ENCODE measurements at places on chromosomes 2 and 18.
A peak's percentile ranks its signal among the peaks of the same experiment; 100 is the strongest.

GRCh38 chr2:172408143-172408766 is 19.1 kb upstream of the ITGA6 start:
- no peak for DNase-seq

GRCh38 chr2:123916531-123916930 is 108.6 kb upstream of the CNTNAP5 start:
- DNase-seq: peak; percentile 22

DNA sequence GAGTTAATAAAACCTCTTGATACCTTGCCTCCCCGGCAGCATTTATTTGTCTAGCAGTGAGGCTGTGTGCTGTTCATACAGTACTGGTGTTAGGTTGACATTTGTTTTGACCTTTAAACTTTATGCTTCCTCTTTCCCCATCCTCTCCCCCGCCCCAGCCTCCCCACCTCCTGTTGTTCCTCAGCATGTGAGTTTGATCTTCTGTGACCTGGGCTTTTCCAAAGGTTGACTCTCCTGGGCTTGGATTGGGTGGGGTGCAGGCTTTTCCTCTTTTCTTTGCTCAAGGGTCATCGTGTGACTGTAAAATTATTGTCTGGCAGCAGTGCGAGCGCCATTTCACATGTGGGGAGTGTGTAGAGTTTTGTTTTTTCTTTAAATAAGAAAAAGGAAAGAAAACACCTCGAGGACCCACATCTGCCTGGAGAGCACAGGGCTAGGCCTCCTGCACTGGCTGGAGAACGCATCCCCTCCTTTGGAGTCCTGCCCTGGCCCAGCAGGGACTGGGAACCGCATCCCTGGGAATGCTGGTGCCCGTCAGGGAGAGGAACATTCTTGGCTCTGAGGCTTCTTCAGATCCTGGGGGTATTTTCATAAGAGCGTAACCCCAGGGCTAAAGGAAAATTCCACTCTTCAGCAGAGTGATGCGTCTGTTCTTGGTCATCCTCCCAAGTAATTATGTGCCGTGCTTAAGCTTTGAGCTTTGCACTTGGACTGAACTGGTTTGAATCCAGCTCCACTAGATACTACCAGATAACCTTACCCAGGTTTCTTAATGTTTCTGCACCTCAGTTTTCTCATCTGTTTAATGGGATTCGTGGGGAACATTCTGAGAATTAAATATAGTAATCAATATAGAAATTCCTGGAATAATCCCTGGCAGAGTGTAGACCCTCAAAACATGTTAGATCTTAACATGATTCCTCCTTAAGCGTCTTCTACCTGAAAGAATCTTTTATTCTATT is 91.5 kb downstream of the SETBP1 start:
- DNase-seq: no peak

DNA sequence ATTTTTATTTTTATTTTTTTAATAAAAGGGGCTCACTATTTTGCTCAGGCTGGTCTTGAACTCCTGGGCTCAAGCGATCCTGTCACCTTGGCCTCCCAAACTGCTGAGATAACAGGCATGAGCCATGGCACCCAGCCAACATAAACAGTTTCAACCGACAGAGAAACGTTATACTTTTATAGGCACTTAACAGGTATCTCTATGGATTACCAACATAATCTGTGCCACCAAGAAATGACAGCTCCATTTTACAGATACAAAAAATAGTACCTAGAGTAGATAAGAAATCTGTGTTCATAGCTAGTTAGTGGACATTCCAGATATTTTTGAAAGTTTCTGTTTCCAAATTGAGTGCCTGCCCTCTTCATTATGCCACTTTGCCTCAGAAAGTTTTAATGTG is 1316.7 kb downstream of the LRP1B start:
- no peak for DNase-seq

- peak; percentile 52 for DNase-seq
Measured at GRCh38 chr2:234550511-234551107, 53.7 kb upstream of the ARL4C start.

DNA sequence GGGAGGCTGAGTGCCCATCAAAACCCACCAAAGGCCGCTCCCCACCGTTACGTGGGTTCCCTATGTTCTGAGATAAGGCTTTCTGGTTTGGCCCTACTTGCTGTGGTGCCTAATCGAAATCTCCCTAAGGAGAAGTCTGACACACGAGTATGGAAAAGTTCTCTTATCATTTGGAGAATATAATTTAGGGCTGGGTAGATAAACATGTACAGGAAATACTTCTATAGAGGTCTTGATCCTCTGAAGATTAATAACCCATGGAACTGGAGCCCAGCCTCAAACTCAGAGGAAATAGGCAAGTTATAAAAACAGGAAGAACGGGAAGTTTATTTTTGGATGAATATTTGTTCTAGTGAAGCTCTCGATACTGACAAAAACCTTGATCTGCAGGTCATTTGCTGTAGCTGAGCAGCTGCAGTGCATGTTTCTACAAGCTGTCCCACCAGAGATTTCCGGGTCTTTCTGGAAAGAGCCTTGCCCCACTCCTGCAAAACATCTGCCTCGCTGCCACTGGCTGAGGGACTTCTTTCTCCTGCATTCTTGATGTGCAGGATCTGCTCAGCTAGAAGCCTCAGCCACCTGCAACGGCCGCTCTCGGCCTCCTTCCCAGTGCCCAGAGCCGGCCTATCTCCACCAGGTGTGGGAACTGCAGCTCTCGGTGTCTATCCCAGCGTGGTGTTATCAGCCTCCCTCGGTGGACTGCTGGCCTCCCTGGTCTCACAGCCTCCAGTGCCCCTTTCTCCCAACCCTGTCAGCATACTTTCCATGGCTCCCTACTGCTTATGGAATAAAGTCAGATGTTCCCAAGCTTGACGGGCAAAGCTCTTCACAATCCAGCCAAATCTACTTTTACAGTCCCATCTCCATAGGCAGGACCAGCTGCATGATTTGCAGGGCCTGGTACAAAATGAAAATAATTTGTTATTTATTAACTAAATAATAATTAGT is 48.6 kb downstream of the SPRED2 start:
- DNase-seq: no peak

- no peak for DNase-seq
Measured at GRCh38 chr2:84865181-84865783, 15.6 kb downstream of the TRABD2A start.

DNA sequence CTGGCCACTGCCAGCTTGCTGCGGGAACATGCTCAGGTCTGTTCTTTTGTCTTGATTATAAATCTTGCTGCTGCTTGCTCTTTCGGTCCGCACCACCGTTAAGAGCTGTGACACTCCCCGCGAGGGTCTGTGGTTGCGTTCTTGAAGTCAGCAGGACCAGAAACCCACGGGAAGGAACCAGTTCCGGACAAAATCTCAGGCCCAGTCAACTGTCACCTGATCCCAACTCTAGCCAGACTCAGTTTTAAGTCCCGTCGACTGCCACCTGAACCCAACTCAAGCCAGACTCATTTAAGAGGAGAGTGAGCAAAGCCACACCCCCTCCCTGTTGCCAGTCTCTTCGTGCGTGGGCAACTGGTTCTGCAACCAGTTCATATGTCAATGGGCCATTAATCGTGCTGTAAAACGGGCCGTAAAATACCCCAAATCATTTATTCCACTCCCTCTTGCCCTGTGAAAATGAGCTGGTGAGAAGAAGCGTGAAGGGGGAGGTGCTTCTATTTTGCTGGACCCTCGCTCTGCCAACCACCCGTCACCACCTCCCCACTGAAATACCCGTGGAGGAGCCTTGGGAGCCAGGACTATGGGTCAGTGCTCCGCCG is 224.3 kb downstream of the NDUFA10 start:
- no peak for DNase-seq

- no peak for DNase-seq
Measured at GRCh38 chr2:143717536-143718168, 588.4 kb downstream of the ARHGAP15 start.

DNA sequence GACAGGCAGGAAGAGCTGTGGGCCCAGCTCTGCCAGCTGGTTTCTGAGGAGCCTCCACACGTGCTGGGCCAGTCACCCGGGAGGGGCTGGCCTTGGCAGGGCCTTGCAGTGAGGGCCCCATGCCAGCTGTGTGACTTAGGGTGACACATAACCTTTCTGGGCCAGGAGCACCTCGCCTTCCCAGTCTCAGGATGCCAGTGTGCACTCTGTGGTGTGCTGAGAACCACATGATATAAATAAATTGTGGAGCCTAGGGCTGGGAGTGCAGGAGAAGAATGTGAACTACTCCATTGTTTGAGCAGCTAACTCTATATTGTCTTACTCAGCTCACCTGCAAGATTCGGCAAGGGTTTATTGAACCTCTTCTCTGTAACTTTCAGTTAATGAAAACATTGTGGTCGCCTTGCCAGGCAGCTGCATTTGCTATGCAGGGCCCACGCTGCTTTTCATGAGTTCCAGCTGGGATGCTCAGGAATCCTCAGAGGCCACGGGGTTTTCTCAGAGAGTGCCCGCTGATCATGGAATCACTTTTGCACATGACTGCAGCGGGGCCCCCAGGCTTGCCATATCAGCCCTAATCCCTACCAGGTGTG is 222.3 kb downstream of the SH3RF3 start:
- DNase-seq: no peak

- peak; percentile 76 for DNase-seq
Measured at GRCh38 chr2:55112229-55113031, 62.2 kb upstream of the RTN4 start.

DNA sequence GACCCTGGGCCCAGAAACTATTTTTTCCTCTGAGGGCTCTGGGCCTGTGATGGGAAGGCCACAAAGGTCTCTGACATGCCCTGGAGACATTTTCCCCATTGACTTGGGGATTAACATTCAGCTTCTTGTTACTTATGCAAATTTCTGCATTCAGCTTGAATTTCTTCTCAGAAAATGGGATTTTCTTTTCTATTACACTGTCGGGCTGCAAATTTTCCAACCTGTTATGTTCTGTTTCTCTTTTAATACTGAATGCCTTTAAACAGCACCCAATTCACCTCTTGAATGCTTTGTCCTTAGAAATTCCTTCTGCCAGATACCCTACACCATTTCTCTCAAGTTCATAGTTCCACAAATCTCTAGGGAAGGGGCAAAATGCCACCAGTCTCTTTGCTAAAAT is 241.0 kb downstream of the HNMT start:
- DNase-seq: no peak

- no peak for DNase-seq
Measured at GRCh38 chr2:230472621-230473018, 56.6 kb downstream of the SP100 start.

Measured in NCI-H524 (cell line).